ENCODE measurements at places on chromosomes 2 and 18.

DNA sequence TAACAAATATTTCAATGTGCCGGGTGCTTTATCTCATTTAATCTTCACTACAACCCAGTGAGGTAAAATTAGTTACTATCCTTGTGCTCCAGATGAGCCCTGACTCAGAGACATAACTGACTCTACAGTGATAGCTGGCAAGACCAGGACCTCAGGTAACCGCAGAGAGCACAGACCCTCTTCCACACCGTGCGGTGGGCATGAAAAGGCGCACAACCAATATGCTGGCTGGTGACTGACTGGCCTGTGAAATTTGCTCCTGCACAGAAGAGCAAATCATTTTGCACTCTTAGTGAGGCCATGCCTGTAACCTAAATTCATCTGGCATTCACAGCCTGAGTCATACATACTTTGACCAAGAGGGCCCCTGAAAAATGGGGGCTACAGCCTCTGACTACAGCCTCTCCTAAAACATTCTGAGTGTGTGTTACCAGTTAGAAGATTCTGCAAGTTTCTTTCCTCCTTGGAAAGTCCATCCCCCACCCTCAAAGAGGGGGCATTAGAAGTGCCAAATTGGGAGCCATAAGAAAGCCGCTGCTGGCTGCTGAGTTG lies 22.4 kb upstream of the MSGN1 start:
- no peak for DNase-seq

- no peak for DNase-seq
Measured at GRCh38 chr18:23155537-23155936, 20.3 kb downstream of the CABLES1 start.

GRCh38 chr2:14996351-14997014 lies 364.0 kb downstream of the LRATD1 start:
- DNase-seq, result no peak

GRCh38 chr2:11009891-11010290 lies 98.2 kb downstream of the KCNF1 start:
- DNase-seq, result no peak

DNA sequence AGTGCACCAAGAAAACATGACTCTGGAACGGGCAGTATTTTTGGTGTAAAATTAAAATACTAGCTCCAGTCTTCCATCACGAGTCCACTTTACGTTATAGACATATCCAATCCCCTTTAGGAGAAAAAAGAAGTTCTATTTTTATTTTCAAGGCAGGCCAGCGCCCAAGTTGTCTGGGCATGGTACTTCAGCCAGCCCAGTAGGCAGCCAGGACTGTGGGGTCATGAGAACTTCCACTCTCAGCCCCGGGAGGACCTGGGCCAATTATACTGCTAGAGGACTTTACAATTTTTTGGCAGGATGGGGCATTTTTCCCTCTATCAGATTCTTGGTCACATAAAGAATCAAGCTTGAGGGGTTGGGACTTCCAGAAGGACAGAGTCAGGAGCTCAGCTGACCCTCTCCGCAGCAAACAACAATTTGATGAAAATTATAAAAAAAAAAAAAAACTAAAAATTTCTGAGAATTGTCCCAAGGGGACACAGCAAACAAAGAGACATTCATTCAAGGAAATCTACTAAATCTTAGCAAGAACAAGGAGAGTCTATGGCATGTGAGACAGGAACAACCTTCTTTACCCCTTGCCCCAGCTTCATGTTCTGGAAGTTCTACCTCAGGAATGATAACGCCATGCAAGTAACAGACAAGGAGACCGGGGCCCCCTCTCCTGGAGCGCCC lies 37.3 kb upstream of the B3GNT2 start:
- no peak for DNase-seq

GRCh38 chr2:176158855-176159662 lies 2.0 kb downstream of the HOXD3 start:
- no peak for DNase-seq

DNA sequence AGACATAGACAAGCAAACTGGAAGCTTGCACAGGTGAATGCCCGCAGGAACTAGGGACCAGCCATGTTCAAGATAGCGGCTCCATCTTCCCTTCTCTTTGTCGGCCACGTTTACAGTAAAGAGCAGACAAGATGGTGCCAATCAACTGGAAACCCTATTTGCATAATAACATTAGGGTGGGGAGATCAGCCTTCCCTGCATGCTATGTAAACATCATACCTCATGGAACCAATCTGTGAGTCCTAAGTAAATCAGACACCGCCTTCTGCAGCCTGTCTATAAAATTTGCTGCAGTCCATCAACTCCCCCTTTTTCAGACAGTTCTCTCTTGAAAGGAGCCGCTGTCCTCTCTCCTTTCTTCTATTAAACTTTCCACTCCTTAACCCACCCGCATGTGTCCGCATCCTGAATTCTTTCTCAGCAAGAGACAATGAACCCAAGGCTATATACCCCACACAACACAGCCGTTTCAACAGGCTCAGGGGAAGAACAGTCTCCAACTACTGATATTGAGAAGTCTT lies 384.4 kb downstream of the EIPR1 start:
- DNase-seq, result no peak

DNA sequence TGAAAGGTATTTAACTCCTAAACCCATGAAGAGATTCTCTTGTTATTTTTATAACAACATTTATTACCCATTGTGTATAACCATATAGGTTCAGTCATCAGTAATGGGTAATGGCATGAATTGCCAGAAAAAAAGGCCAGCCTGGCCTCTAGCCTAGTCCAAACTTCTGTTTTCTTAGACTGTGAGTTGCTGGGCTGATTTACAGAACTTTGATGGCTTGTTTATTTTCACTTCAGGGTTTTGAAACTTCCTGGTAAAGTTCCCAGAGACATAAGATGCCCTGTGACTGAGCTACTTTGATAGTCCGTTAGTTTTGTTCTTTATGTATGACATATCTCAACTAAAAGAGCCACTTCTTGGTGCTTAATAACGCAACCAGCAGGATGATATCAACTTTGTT lies 164.8 kb downstream of the METTL4 start:
- no peak for DNase-seq

GRCh38 chr2:12282780-12283695 lies 433.7 kb upstream of the TRIB2 start:
- no peak for DNase-seq

- DNase-seq, result no peak
Measured at GRCh38 chr2:96685577-96686459, 43.3 kb downstream of the FER1L5 start.

DNA sequence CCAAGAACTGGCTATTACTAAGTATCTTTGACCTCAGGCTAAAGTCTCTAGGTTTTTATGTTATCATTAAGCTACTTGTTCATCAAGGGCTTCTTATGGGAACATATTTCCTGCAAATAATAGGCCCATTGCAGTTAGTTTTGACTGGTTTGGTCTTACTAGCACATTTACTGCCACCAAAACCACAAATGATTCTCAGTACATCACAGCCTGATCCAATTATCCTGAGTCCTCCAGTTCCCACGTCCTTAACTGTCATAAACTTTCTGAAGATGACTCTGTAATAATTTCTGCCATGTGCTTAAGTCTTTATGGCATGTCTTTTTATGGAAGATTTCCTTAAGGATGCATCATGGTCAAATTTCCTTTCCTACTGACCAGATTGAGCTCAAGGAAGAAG lies 123.3 kb upstream of the TANK start:
- no peak for DNase-seq

GRCh38 chr2:12797815-12798214 lies 81.1 kb downstream of the TRIB2 start:
- no peak for DNase-seq

DNA sequence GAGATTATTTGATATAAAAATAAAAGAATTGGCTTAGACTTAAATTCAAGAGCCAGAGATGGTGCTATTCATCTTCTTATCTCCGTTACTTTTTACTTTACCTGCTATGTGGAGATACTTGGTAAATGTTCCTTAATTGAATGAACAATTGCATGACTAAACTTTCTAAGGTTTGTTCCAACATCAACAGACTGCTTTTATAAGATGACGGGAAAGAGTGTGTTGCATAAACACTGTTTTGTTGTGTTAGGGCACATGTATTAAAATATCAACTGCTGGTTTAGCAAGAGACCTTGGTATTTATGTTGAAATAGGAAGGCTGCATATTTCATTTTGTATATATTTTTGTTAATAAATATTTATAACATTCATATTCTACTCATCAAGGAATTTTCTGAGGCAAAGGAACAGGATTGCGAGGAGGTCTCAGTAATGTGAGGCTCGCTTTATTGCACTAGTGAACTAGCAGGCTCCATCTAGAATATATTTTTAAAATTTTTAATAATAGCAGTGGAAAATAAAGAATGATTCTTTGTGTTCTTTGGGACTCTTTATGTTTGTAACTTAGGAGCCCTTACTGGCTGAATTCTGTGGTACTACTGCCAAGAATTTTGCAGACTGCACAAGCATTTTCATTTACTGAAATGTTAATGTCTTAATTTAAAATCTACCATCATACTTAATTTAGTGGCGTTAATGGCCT lies 10.7 kb upstream of the NFE2L2 start:
- DNase-seq, result no peak

Data from CD8-positive, alpha-beta memory T cell (primary cell).